M059J (cell line): ENCODE measurements at places on chromosomes 4 and X. TPM values are rescaled to one million over a fixed set of nuclear protein-coding genes. Genes with fewer than 3 reads are reported as not detected.

GRCh38 chrX:115344885-115345614 is 55.5 kb downstream of the LUZP4 start:
- peak; percentile 99 for DNase-seq

- DNase-seq = peak; percentile 77
Measured at GRCh38 chr4:153151535-153152455, 52.4 kb upstream of the TRIM2 start.

DNA sequence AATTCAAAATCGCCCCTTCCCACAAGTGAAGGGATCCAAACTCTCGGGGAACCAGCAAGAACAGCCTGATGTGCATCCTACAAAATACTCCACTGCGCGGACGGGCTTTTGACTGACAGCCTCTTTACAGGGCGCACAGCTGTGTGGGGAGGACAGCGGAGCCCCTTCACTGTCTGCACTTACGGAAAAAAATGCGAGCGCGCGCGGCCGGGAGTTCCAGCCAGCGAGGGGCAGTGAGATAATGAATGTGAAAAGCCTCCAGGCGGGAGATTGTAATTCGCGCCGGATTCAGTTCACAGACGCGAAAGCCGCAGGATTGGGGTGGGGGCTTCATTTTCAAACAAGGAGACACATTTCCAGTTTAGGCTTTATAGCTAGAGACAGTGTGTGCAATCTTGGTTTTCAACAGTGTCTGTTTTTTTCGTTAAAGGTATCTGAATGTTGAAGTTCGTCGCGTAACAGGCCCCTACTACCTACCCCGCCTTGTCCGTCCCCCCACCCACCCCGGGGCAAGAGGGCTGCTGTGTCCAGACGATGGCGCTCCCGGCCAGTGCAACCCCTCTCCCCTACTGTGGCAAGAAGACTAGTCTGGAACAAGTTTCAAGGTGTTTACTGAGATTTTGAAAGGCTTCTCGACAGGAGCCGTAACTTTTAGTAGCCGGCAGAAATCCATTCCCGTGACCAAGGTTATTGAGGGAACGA is 1.7 kb upstream of the GPR50 start:
- DNase-seq = no peak

DNA sequence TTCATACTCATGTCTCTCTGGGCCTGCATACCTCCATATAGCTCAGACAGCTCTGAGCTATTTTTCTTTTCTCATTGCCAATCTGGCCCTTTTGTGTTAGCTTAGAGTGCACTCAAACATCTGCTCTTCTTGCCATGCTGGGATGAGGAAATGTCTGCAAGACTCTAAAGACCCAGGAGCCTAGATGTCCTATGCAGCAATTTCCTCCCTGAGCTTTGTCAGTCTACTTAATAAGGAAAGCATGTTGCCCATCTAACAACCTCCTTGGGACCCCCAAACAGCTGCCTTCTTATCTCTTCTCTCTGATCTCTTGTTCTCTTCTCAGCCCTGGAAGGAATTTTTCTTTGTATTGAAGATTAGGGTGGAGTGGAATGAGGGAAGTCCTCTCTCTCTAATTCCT is 69.2 kb downstream of the UCHL1 start:
- DNase-seq = no peak

DNA sequence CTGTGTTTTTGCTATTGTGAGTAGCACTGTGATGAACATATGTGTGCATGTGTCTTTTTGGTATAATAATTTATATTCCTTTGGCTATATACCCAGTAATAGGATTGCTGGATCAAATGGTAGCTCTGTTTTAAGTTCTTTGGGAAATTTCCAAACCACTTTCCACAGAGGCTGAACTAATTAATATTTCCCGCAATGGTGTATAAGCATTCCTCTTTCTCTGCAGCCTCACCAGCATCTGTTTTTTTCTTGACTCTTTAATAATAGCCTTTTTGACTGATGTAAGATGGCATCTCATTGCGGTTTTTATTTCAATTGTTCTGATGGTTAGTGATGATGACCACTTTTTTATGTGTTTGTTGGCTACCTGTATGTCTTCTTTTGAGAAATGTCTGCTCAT is 247.7 kb upstream of the NDST3 start:
- no peak for DNase-seq

DNA sequence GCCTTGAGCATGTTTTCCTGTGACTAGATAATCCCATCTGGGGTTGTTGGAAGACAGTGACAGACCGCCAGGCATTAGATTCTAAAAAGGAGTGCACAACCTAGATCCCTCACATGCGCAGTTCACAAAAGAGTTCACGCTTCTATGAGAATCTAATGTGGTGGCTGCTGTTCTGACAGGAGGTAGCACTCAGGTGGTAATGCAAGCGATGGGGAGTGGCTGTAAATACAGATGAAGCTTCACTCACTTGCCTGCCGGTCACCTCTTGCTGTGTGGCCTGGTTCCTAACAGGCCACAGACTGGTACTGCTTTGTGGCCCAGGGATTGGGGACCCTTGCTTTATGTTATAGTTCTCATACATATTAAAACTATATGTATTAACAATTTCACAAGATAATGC is 81.9 kb upstream of the TMLHE start:
- DNase-seq = no peak

DNA sequence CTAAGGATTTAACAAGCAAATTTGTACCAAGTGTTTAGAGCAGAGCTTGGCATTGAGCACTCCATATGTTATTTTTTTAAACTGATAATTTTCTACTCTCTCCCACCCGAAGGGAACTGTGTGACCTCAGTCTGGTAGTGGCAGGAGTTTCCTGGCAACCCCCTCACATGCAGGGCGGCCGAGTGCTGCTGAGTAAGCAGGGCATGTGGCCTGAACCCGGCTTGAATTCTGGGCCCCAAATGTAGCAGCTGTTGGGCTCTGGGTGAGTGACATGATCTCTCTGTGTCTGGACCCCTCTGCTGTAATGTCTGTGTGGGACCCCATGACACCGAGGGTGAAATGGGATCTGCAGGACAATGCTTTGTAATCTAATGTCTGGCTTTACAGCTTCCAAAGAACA is 13.6 kb upstream of the C4orf50 start:
- no peak for DNase-seq

KDM6A gene
- 17.9 and 25.5 TPM in 2 replicates for total RNA-seq

SPON2 gene
- total RNA-seq = 0.07 TPM in 1 of 2 replicates, not detected in the other

CHRDL1 gene
- 177 and 249 TPM in 2 replicates for total RNA-seq

ABCG2 gene
- 11.9 and 14.7 TPM in 2 replicates for total RNA-seq

CYTL1 gene
- total RNA-seq = 138 and 180 TPM in 2 replicates

L1CAM gene
- total RNA-seq = 186 and 313 TPM in 2 replicates

SLC30A9 gene
- 51.8 and 66.9 TPM in 2 replicates for total RNA-seq
